ENCODE measurements at places on chromosomes 4 and X.

GRCh38 chrX:130915302-130915701, 12.3 kb upstream of the ENOX2 start:
- no peak for DNase-seq

- DNase-seq, result no peak
Observed at GRCh38 chr4:94488670-94489069, 36.9 kb downstream of the PDLIM5 start.

- DNase-seq, result no peak
Observed at GRCh38 chr4:5138389-5138788, 87.1 kb downstream of the STK32B start.

DNA sequence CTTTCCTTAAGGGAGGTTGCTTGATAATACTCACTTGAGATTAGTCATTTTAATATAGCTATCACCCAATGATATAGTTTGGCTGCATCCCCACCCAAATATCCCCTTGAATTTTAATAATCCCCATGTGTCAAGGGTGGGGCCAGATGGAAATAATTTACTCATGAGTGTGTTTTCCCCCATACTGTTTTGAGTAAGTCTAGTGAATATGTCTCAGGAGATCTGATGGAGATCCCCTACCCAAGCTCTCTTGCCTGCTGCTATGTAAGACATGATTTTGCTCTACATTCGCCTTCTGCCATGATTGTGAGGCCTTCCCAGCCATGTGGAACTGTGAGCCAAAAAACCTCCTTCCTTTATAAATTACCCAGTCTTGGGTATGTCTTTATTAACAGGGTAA, 539.7 kb upstream of the GRID2 start:
- no peak for DNase-seq

GRCh38 chr4:40486534-40486933, 143.1 kb downstream of the RBM47 start:
- no peak for DNase-seq

- DNase-seq, result no peak
Observed at GRCh38 chrX:12052109-12052508, 86.2 kb upstream of the FRMPD4 start.

DNA sequence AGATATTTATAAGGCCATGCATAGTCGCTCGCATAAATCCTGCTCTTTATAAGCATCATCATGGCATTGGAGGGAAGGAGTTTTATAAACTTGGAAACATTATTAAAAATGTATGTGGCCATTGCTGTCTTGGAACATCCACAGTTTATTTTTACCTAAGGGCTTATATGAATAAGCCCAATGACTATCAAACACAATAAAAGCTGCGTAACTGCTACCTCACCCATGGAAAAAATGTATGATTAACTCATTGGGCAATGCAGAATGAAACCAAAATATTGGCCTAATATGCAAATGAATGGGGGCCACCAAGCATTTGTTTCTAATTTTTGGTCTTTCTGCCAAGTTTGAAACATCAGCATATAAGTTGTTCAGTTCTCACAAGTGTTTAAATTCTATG, 19.1 kb downstream of the GEMIN8 start:
- DNase-seq, result no peak

DNA sequence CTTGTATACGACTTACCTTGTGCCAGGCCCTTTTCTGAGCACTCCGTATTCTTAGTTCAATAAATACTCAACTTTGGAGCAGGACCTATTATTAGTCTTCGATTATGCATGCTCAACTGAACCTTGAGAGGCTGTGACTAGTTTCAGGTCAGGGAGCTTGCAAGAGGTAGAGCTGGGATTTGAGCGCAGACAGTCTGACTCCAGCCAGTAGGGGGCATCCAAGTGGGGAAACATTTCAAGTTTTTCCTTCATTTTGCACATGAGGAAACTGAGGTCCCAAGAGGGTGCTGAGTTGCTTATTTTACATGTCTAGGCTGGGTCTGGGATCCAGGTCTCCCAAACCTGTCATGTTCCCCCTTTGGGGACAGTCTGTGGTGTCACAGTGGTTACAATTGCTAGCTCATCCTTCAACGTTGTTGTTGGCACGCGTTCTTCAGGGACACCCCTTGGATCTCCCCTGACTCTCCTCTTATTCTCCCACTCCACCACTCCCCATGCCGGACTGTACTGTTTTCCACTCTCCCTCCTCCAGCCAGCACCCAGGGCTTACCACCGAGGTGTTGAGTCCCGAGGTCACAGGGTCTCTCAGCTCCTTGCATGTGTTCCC, 6.7 kb upstream of the PRICKLE3 start:
- no peak for DNase-seq

GRCh38 chrX:53085661-53086229, 3.6 kb downstream of the TSPYL2 start:
- no peak for DNase-seq

DNA sequence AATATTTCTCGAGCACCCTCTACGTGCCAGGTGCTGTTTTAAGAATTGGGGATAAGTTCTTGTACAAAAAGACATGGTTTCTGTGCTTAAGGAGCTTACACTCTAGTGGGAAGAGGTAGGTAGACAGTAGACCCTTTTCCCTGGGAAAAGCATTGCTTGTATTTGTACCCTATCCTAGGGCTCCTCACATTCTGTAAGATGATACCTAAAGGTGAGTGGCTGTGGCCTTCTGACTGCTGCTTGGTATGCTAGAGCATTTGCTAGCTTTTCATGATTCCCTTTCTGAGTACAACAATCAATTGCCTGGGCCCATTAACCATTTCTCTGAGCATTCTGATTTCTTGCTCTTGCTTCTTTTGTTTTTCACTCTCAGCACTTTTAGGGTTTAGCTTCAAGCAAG, 286.6 kb downstream of the ZIC3 start:
- DNase-seq, result no peak

DNA sequence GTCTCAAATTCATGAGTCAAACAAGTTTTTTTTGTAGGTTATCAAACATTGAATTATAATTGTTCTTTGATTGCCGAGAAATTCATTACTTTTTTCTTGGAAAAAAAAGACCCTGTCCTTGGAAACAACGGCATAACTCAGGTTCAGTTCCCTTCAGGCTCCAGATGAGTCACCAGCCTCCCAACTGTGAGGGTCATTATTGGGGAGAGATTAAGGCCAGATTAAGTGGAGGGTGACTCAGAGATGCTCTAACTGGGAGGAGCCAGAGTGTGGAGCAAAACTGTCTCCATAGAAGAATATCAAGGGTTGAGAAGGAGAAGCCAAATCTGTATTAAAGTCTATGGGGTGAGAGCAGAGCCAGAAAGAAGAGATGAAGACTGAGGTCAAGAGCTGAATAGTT, 9.6 kb downstream of the ADGRG4 start:
- no peak for DNase-seq

- no peak for DNase-seq
Observed at GRCh38 chr4:165170819-165171218, 36.5 kb upstream of the KLHL2 start.

DNA sequence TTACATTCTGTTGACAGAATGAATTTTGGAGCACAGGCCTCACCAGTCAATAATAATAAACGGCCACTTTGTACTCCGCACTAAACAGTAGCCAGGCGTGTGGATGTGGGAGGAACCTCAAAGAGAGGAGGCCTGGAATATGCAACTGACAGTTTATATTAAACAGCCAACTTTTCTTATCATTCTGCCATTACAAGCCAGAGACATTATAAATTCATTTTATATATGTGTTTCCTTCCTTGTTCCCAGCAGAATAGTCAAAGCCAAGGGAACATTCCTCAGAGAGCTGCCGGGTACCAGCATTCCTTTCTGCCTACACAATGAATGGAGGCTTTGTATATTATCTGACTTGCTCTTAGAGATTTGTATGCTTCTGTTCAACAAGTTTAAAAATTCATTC, 436.5 kb upstream of the FTHL17 start:
- no peak for DNase-seq

GRCh38 chr4:54228056-54228527, 1.0 kb upstream of the PDGFRA start:
- DNase-seq, result peak; percentile 83

- DNase-seq, result no peak
Observed at GRCh38 chr4:149344436-149344835, 471.2 kb downstream of the IQCM start.

- DNase-seq, result no peak
Observed at GRCh38 chrX:130810561-130810960, 92.4 kb downstream of the ENOX2 start.

DNA sequence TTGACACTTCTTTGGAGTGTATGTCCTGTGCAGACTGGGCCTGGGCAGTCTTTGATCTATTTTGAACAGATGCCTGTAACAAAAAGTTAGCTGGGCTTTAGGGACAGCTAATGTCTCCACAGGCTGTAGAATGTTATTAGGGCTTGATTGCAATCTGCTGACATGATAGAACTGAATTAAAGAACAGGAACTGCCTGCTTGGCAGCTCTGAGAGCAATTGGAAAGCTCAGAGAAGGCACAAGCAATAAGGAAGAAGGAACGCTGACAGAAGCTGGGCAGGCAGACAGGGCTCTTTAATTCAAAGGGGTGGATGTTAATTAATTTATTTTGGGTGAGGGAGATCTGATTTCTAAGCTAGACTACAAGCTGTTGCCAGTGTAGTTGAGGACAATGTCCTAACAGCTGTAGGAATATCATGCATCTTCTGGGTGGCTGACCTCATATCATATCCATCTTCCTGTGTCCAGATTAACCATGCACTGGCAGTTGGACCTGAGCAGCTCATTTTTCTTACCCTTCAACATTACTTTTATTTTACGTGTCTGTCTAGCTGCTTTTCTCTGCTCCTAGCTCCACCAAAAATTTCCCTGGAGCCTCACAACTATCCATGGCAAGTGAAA, 20.7 kb upstream of the GRXCR1 start:
- no peak for DNase-seq

- no peak for DNase-seq
Observed at GRCh38 chr4:144902614-144903013, 195.4 kb downstream of the ANAPC10 start.

DNA sequence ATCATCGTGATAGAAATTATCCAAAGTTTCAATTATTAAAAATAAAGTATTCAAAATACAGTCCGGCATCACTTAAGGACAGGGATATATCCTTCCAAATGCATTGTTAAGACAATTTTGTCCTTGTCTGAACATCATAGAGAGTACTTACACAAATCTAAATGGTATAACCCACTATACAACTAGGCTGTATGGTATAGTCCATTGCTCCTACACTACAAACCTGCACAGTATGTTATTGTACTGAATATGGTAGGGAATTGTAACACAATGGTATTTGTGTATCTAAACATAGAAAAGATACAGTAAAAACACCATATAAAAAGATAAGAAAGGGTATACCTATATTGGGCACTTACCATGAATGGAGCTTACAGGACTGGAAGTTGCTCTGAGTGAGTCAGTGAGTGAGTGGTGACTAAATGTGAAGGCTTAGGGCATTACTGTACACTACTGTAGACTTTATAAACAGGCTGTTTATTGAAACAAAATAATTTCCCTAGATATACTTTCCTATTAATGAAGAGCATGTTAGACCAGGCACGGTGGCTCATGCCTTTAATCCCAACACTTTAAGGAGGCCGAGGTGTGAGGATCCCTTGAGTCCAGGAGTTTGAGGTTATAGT, 44.8 kb upstream of the PTPN13 start:
- DNase-seq, result no peak

- no peak for DNase-seq
Observed at GRCh38 chr4:113772319-113772718, 10.8 kb upstream of the CAMK2D start.

DNA sequence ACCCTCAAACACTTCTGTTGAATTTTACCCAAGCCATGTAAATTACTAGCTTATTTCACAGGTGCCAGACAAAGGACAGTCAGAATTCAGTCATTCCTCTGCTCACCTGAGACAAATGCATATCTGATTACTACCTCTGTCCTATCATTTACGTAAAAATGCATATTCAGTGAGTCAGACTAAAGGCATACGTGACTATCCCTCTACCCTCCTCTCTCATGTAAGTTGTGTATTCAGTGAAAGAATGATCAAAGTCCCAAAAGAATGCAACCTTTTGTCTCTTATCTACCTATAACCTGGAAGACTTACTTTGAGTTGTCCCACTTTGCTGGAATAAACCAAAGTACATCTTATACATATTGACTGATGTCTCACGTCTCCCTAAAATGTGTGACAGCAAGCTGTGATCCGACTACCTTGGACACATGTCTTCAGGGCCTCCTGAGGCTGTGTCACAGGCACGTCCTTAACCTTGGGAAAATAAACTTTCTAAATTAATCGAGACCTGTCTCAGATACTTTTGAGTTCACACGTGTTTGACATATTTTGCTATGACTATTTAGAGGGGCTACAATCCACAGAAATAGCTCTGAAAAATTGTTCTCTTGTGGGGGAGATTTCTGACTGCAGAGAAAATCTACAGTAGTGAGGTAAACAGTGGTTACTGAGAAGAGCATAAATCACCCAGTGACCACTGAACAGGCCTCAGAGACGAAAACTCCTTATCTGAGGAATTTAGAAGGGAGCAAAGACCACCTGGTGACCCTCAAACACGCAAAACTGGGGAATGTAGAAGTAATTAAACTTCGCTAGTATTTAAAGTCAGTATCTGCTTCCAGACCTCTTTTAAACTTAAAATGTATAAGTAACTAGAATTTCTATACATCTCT, 1575.8 kb downstream of the STIM2 start:
- no peak for DNase-seq

DNA sequence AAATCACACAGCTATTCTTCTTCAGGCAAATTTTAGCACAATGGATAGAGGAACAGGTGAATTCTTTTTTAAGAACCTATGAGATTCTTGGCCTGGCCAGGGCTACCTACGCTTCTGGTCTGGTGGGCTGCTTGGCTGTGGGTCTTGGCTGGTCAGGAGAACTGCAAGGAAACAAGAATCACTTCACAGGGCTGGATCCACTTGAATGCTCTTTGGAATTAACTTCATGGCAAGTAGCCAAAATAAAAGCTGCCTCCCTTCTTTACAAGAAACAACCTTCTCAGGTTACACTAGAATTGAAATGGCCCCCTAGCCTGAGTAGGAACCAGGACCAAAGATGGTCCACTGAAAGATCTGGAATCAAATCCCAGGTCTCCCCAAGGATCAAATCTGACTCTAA, 519.1 kb downstream of the IQCM start:
- peak; percentile 21 for DNase-seq

DNA sequence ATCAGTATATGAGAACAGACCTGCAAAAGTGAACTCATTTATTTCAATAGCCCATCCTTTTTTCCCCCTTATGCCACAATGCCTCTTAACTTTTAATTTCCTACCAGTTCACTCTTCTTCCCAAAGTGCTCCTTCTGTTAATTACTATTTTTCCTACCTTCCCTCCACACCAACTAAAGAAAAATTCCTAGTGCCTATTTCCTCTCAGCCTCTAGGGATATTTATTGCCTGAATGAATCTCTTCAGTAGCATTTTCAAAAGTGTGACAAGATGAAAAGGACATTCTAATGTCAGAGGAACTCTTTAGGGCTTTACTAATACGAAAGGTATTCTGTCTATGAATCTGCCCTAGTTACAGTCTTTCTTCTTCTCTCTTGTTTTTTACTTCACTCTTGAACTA, 181.1 kb upstream of the SPRY1 start:
- no peak for DNase-seq
